ENCODE measurements at places on chromosomes 7 and 10. TPM values are rescaled to one million over a fixed set of nuclear protein-coding genes. Genes with fewer than 3 reads are reported as not detected.
A peak's percentile ranks its signal among the peaks of the same experiment; 100 is the strongest.

DNA sequence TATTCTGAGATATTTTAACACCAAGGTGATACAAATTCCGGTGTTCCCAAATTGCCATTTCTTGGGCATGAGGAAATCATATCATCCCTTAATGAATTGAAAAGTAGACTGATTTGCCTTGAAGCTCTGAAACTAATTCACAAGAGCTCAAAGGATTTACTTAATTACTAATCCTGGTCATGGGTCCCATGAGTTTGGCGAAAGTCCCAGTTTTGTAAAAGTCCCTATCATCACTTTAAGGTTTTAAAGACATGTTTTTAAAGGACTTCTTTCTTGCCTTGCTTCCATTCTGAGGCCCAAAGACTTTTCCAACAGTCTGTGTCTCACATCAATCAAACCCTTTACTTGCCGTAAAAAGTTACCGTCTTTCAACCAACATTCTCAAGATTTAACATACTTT, 377.9 kb downstream of the DNAJB9 start:
- DNase-seq = no peak

The ZNF277 gene
- total RNA-seq = 61.9 TPM

- peak; percentile 88 for DNase-seq
Measured at GRCh38 chr7:156735851-156736250, 95.3 kb downstream of the RNF32 start.

DNA sequence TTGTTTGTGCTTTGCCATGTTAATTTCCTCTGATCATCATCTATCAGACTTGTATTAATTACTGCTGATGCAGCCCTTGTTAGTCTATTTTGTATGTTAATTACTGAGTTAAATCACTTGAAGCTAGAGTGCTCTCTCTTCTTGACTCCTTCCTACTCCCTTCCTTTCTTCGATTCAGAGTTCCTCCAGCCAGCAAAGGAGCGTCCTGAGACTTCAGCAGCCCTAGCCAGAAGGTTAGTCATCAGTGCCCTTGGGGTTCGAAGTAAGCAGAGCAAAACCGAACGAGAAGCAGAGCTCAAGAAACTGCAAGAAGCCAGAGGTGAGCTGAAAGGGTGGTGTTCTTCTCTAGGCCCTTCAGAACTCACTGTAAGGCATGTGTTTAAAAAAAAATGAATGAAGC, 32.1 kb downstream of the LOXL4 start:
- no peak for DNase-seq

DNA sequence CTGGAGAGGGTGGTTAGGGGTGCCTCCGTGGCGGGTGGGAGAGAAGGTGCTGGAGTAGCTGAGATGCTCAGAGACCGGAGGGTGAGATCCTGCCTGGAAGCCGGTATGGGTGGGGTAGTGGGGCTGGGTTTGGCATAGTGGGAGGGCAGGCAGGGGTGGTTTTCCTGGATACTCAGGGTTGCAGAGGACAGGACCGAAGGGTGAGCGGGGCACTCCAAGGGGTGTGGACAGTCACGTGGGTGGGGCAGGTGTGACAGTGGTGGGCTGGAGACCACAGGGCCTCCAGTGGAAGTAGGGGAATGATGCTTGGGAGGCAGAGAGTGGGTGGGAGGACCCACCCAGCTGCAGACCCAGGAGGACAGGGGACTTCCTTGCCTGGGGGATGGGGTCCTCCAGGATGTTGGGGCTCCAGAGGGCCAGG, 1.9 kb downstream of the SCART1 start:
- no peak for DNase-seq
